ENCODE measurements at places on chromosomes 6 and 20.

GRCh38 chr6:15147827-15148226 lies 98.0 kb upstream of the JARID2 start:
- DNase-seq: no peak

DNA sequence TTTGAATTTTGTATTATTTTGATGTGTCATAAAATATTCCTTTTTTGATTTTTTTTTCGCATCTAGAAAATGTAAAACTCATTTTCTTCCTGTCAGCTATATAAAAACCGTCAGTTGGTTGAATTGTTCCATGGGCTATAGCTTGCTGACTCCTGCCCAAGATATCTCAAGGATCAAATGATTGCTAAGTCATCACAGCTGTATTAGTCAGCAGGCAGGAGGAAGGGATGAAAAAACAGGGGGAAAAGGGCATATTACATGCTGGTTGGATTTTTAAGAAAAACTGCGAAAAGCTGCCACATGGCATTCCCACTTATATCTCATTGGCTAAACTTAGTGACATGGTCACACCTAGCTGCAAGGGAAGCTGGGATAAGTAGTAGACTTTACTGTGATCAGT lies 569.9 kb downstream of the BCKDHB start:
- no peak for DNase-seq

DNA sequence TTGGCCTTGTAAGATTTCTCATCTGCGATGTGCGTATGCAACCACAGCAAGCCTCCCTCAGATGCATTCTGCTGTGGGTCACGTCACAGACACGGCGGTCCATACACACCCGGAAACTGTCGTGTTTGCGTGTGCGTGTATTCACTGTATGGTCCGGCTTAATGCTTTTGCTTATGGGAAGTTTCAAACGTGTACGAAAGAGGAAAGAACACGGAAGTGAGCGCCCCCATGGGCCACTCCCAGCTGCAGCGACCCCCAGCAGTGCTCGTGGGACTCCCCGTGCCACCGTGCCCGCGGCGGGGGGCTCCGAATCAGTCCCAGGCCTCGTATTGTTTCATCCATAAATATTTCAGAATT lies 10.2 kb downstream of the DLL1 start:
- no peak for DNase-seq

- DNase-seq: no peak
These were observed 105.8 kb downstream of the BACH2 start for GRCh38 chr6:90190752-90191395.

DNA sequence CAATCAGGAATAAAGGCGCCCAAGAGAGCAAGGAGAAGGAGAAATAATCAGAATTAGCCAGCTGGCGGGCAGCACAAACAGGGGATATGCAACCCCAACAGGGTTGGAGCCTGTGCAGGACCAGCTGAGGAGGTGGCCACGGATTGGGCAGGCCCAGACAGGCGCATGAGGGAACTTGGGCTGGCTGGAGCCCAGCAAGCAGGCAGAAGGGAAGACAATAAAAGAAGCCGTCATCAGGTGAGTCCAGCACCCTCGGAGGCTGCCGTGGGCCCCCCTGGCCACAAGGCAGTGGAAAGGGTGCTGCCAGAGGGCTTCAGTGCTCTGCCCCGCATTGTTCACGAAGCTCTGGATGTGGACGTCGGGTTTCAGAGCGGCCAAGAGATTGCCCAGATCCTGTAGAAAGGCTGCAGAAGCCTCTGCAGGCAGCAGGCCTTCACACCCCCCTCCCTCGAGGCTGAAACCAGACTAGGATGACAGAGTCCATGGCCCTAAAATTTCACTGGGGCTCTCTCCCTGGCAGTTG lies 28.4 kb upstream of the MAFB start:
- DNase-seq: no peak

GRCh38 chr6:20652299-20653084 lies 118.2 kb downstream of the CDKAL1 start:
- no peak for DNase-seq

DNA sequence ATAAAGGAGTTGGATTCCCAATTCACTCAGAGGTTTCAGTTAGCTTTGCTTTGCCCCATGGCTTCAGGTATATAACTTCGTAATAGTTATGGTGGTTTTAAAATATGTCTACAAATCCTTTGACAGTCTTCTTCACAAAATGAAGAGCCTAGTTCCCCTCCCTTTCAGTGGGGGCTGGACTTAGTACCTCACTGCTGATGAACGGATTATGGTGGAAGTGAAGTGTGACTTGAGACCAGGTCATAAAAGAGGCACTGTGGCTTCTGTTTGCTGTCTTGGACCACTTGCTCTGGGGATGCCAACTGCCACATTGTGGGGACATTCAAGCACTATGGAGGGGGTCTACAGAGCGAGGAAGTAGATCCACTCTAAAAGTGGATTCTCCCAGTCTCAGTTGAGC lies 47.5 kb upstream of the NUP153 start:
- no peak for DNase-seq

DNA sequence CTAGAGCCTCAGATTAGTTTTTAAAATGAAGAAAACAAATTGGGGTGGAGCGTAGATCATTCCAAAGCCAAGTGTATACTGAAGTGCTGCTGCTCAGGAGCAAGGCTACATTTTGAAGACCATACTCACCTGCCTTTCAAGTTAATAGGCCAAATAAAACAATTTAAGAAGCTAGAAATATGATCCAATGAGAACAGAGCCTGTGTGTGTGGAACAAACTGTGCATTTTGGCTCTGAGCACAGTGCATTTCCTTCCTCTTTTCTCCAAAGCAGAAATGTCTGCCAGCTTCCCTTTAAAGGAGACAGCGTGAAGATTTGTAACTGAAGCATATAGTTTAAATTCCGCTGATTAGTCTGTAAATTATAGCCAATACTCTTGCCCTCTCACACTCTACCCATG lies 3.2 kb upstream of the IFNGR1 start:
- no peak for DNase-seq

DNA sequence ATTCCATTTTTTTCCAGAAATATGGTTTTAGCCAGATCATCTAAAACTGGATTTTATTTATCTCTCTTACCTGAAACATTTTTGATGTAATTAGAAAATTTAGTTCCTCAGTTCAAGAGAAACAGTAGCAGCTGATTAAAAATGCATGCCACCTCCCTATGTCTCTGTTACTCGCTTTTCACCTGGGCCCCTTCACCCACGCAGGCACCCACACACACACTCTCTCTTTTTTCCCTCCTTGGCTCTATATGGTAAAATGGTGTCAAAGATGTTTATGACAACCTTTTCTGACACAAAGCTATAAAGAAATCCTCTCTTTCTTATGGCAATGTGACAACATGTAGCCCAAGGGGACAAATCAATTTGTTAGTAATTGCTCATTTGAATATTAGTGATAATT lies 5.8 kb upstream of the SGK1 start:
- no peak for DNase-seq

DNA sequence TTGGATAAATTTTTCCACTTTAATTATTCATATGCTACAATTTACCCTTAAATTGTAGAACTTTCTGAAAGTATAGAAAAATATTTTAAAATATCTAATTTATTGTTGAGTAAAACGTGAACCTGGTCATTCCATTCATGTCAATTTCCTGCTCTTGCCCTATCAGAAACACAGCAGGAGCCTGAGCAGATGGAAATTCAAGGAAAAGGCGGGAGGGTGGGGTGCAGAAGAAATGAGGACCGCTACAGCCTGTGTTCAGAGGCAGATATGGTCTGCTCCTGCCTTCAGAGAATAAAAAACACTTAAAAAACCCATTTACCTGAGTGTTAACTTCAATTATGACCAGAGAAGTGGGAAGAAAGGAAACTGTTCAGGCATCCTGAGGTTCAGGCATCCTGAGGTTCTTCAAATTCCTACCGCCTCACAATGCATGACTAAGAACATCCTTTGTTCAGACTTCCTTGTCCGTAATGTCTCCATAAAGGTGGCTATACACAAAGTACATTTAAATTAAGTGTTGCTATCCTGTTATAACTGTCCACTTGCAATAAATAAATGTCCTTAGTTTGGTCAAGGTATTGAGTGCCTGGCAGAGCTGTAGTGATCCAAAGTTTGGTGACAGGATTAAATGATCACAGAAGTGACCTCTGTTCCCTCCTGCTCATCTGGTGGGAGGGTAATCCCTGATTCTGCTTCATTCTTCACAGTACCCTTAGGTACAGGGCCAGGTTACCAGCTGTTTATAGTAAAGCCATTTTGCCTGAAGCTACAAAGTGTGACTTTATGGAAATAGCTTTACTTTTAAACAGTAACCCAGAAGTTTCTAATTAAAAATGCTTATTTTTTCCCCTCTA lies 109.1 kb downstream of the MAN1A1 start:
- no peak for DNase-seq

DNA sequence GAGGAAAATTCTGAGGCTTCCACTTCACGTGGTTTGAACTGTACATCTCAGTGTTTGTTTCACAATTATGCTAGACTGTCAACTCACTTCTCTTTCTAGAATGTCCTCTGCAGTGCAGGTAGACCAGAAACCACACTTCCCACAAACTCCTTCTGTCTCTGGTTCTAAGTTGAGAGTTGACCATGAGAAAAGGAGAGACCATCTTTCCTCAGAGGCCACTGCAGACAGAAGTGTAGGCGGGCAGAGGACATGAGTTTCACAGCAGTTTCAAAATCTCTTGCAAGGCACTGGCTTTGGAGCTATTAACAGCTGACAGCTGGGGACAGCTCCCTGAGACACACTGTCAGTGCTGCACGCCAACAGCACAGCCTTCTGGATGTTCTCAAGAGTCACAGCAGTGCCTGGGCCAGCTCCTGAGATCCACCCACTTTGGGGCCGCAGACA lies 55.4 kb upstream of the MOXD1 start:
- DNase-seq: no peak

DNA sequence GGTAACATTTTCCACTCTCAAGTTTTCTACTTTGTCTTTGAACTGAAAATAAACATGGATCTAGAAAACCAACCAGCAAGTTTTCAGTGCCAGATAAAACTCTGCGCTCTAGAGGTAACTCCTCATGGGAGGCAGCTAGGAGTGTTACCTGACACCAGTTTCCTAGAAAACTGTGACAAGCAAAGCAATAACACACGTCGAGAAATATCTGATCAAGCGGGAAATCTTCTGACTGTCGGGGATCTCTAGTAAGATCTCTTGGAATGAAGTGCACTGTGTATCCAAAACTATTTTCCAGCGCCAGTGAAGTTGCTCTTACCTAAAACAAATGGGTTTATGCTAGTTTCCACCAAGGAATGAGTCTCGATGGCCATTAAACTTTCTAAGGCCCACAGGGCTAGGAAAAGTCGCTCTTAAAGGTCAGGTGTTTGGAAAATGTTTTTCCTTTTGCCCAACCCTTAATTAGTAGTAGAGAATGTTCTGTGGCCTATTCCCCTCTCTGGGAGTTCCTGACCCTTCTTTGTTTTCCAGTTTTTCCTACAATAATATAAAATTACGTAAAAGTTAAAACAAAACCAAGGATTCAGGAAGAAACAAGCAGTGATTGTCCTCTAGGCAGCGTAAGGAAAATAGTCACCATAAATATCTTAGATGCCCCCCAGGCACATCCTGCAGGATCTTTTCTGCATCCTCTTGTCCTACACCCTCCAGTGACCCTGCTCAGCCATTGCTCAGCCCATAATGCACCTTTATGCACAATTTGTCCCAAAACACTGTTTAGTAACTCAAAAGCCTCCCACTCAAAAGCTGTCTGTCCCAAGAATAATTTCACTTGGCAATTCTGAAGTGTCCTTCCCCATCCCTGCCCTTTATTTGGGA lies 137.7 kb upstream of the AKAP12 start:
- DNase-seq: no peak

- DNase-seq: no peak
These were observed 8.7 kb upstream of the NQO2 start for GRCh38 chr6:2990932-2991506.

DNA sequence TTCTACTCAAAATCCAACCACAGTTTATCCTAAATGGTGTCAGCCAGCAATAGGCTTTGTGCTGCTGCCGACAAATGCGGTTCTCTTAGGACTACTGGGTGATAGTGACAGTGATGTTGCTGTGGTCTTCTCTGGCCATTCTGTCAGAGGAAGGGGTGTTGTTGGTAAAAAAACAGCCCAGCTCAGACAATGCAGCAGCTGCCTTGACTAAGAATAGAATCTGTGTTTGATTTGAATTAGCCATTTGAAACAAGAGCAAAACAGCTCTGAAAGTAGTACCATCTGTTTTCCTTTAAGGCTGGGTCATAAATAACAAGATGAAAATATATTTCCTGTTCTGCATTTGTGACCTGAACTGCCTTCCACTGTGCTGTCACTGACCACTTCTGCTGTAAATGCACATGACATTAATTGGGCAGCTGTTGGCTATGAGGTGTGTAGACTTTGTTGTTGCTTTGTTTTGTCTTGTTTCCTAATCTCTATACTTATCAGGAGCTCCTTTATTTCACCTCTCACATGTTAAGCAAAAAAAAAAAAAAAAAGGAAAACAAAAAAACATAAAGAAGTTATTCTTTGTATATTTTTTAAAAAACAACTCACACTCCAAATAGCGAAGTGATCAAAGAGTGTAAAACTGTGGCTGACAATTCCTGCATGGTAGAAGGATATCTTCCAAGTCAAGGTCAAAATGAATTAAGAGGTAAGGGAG lies 497.8 kb upstream of the ARID1B start:
- DNase-seq: no peak

GRCh38 chr6:127173156-127173940 lies 54.9 kb downstream of the RSPO3 start:
- DNase-seq: no peak

DNA sequence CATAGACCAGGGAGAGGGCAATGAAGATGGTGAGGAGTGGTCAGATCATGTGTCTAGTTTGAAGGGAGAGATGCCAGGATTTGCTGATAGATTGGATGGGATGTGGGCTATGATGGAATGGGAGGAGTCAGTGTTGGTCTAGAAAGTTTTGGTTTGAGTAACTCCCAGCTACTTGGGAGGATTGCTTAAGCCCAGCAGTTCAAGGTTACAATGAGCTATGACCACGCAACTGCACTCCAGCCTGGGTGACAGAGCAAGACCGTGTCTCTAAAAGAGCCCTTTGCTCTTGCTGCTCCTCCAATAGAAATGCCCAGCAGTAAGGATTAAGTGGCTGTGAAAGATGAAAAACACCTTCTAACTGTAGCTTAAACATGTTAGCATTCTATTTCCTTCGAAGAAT lies 18.2 kb upstream of the LAMP5 start:
- DNase-seq: no peak
